ENCODE measurements at places on chromosomes 5 and 9. TPM values are rescaled to one million over a fixed set of nuclear protein-coding genes. Genes with fewer than 3 reads are reported as not detected.

AK3 gene
- 51.1 TPM for total RNA-seq

ROR2 gene
- total RNA-seq: 20.5 TPM

IL4 gene
- total RNA-seq: not detected

FREM1 gene
- total RNA-seq: 0.09 TPM

TNFSF8 gene
- total RNA-seq: not detected

DENND1A gene
- total RNA-seq: 19.9 TPM

CTNND2 gene
- total RNA-seq: under 0.01 TPM

LSM11 gene
- total RNA-seq: 8.6 TPM

DRD1 gene
- not detected for total RNA-seq

CCL27 gene
- total RNA-seq: 0.59 TPM

FOXD4L5 gene
- 0.09 TPM for total RNA-seq

ZNF366 gene
- 0.05 TPM for total RNA-seq

INPP5E gene
- 3.9 TPM for total RNA-seq

UNC5A gene
- not detected for total RNA-seq

Measured in smooth muscle cell of the umbilical artery (primary cell).